ENCODE measurements at places on chromosomes 11 and 22.

DNA sequence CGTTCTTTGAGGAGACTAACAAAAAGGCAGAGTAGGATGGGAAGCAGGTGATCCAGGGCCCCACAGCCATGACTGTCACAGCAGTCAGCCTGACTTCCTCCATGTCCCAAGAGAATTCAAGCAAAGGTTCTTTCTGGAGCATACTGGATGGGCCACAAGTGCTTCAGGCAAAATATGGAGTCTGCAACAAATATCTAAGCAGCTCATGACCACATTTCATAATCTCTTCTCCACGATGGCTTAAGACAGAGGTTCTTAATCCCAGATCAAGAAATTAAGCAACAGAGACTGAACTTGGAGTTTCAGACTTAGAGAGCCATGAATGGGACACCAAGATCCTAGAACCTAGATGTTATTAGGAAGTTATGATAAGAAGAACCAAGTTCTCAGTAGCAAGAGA is 31.6 kb downstream of the GUCY1A2 start:
- DNase-seq, result no peak

DNA sequence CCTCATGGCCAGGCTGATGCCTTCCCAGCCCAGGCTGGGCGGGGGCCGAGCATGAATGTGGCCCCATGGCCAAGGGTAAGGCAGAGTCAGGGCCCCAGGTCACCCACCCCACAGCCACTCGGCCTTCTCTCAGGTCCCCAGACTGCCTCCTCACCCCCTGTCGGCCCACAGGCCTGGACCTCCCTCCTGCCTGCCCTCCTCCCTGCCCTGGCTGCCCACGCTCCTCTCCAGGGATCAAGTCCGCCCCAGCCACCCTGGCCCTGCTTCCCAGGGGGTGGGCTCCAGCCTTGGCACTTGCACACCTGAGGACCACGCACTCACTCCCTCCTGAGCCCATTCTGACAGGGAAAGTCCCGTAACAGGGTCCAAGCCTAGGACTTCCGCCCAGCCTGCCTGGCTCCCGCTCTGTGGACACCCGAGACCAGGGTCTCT is 37.8 kb upstream of the TH start:
- DNase-seq, result no peak

- no peak for DNase-seq
Measured at GRCh38 chr11:29336727-29337575, 679.9 kb downstream of the KCNA4 start.

GRCh38 chr11:68216171-68216938 is 3.3 kb upstream of the KMT5B start:
- no peak for DNase-seq

DNA sequence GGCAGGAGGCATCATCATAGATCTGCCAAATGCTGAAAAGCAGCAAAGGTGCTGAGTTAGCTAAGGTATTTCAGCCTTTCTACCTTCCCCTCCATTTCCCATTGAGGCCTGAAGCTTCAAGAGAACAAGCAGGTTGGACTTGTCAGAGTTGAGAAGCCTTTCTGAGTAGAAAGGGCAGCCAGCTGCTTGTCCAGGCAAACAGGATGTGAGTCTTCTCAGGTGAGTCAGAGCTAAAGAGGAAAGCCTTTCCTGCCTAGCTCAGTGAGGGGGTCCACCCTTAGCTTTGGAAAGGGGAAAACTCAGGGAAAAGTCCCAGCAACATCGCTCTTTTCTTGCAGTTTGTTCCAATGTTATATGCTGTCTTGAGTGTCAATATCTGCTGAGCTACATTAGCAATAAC is 13.2 kb upstream of the MPZL2 start:
- DNase-seq, result no peak

GRCh38 chr22:43726322-43726721 is 85.8 kb downstream of the EFCAB6 start:
- no peak for DNase-seq

GRCh38 chr11:134120921-134121526 is 52.2 kb downstream of the JAM3 start:
- DNase-seq, result no peak

Measured in activated CD4-positive, alpha-beta T cell treated with anti-CD3 and anti-CD28 coated beads, Interleukin-2, amount 50 U/mL, for 4 hours (primary cell).